Dorsolateral prefrontal cortex (tissue), 122 donors: ENCODE measurements at places on chromosomes 7 and 10.

- DNase-seq: no peak
Observed at GRCh38 chr7:87648316-87648715, 20.1 kb downstream of the RUNDC3B start.

GRCh38 chr7:133501771-133502170, 248.9 kb downstream of the EXOC4 start:
- DNase-seq: no peak

GRCh38 chr7:121302214-121302745, 26.5 kb upstream of the WNT16 start:
- DNase-seq: no peak

DNA sequence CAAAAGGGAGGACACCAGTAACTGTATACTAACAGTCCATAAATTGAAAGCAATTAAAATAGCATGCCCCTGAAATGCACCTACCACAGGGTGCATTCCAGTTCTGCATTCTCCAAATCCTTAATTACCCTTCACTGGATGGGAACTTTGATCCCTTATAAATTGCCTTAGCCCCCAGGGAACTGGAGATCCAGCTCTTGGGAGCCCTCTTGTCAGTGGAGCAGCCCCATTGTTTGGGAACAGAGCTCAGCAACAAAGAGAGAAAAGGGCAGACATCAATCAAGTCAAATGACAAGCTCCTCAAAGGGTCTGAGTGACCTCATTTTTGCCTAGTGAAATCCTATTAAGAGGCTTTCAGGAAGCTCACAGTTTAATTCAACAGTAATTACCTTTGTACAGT, 472.6 kb downstream of the XPNPEP1 start:
- no peak for DNase-seq

- no peak for DNase-seq
Observed at GRCh38 chr7:135490783-135491182, 19.1 kb downstream of the CNOT4 start.

DNA sequence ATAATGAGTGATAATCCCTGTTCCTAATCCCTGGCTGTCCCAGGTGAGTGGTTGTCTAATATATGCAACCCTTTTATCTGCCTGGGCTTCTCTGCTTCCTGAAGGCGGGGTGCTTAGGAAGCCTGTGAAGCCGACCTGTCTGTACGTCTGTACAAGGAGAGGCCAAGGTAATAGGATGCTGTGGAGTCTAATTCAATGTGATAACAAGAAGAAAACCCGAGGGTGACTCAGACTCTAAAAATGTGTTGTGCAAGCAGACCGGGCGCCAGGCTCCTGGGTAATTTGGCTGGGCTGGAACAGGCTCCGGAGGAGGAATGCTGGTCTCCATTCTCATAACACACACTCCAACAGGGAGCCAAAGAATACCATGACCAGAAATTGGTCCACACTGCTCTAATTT, 43.6 kb downstream of the THNSL1 start:
- DNase-seq: no peak

DNA sequence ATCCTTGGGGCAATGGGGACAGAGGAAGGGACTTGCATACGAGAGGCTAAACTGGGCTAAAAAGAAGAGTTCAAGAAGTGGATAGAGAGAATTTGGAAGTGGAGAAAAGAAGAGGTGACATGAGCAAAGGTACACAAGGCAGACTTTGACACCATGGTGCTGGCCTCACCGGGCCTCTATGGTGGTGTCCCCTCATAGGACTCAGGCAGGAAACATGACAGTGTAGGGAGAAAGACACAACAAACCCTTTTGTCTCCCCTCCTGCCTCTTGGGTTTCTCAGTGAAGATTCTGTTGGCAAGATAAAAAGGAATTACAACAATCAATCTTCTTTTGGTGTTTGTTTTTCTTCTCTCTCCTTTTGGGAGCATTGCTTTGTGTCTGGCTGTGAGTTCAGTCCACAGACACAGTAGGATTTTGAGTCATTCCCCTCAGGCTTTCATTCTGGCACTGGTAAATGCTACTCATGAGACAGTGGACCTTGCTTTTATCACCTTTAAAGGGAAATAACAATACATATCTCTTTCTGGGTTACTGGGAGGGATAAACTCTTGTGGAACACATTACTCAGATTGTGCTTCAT, 827.7 kb downstream of the TNS3 start:
- DNase-seq: no peak

DNA sequence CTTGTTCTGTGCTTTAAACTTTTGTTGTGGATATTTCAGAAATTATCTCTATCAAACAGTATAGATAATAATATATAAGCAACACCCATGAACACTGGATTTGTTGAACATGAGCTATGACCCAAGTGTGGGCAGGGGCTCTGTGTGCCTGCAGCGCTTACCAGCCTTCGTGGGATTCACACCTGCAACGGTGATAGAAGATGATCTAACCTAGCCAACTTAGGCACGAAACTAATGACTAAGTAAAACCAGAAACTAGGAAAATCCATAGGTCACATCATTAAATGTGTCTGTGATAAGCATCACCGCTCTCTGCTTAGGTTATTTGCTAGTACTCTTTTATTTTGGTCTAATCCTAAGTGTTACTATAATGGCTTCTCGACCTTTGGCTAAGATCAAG, 18.0 kb downstream of the SPAG6 start:
- DNase-seq: no peak

DNA sequence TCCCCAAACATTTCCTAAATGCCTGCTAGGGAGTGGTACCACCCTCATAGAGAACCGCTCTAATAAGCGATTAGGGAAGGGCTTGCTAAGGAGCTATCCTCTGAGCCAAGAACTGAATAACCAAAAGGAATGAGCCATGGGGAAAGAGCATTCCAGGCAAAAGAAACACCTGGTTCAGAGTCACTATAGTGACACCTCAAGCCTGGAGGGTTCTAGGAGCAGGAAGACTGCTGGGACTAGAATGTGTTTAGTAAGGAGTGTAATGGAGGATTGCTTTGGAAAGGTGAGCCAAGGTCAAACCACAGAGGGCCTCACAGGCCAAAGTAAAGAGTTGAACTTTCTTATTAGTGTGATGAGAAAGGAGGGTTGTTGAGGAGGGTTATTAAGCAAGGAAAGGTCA, 38.7 kb upstream of the NRBF2 start:
- no peak for DNase-seq

DNA sequence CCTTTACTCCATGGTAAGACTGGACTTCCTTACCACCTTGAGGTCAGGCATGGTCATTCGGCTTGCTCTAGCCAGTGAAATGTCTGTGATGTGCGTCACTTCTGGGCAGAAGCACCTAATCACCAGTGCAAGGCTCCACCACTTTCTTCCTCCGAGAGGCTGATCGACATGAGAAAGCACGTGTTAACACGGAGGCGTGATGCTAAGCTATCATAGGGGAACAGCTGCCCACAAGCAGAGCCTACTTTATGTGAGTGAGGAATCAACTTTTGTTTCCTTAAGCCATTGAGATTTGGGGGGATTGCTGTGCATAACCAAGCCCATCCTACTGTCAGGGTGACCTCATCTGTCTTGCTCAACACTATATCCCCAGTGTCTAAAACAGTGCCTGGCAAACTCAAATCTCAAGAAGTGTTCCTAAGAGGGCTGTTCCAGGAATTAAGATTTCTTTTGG, 23.1 kb upstream of the SAR1A start:
- no peak for DNase-seq

- no peak for DNase-seq
Observed at GRCh38 chr10:121753726-121754476, 155.7 kb upstream of the FGFR2 start.

- no peak for DNase-seq
Observed at GRCh38 chr7:41399171-41399570, 303.7 kb downstream of the INHBA start.

DNA sequence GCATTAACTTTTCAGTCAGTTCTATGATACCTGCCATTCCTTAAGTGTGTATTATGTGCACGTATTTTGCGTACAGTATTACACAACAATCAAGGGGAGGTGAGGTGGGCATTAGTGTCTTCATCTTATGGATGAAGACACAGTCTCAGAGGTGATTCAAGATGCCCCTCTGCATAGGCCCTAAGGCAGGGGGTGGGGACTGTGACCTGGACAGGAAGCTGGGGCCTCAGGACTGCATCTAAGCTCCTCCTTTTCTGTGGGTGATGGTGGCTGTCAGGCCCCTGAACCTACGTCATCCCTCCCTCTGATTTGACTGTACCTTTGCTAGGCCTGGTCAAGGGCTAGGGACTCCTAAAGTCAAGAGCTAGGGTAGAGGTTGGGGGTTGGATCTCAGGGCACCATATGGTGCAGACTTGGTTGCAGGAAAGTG, 38.9 kb downstream of the HK1 start:
- no peak for DNase-seq

- no peak for DNase-seq
Observed at GRCh38 chr10:131853610-131853964, 47.2 kb upstream of the PPP2R2D start.

- no peak for DNase-seq
Observed at GRCh38 chr7:110061387-110061786, 1029.5 kb upstream of the LRRN3 start.

DNA sequence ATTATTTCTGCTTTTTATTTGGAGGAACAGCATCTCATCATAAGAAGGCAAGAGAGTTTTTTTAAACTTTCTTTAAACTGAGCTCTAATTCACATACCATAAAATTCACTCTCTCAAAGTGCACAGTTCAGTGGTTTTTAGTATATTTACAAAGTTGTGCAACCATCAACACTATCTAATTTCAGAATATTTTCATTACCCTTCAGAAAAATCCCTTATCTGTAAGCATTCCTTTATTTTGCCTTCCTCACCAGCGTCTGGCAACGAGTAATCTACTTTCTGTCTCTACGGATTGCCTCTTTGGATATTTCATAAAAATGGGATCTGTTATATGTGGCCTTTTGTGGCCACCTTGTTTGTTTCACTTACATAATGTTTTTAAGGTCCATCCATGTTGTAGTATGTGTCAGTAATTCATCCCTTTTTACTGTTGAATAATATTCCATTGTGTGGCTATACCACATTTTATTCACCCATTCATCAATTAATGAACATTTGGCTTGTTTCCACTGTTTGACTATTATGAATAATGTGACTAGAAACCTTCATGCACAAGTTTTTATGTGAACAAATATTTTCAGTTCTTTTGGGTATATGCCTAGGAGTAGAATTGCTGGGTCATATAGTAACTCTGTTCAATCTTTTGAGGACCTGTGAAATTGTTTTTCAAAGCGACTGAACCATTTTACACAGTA, 181.5 kb downstream of the TRIL start:
- DNase-seq: no peak

DNA sequence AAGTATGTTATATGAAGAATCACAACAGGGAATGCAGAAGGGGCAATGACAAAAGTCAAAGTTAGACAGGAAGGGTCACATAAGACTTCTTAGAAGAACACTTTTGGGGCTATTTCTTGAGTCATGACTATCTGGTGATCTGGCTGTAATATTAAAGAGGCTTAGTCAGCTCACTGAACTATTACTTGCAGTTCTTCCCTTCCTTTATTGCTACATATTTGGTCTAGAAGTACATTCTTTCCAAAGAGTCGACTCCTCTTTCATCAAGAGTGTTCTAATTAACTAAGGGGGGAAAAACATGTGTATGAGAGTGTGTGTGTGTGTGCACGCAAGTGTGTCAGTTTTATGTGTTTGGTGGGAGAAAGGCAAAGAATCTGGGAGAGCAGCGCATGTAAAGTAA, 247.3 kb upstream of the LRRTM3 start:
- DNase-seq: no peak

GRCh38 chr7:100247152-100247757, 27.5 kb downstream of the PVRIG start:
- DNase-seq: no peak

DNA sequence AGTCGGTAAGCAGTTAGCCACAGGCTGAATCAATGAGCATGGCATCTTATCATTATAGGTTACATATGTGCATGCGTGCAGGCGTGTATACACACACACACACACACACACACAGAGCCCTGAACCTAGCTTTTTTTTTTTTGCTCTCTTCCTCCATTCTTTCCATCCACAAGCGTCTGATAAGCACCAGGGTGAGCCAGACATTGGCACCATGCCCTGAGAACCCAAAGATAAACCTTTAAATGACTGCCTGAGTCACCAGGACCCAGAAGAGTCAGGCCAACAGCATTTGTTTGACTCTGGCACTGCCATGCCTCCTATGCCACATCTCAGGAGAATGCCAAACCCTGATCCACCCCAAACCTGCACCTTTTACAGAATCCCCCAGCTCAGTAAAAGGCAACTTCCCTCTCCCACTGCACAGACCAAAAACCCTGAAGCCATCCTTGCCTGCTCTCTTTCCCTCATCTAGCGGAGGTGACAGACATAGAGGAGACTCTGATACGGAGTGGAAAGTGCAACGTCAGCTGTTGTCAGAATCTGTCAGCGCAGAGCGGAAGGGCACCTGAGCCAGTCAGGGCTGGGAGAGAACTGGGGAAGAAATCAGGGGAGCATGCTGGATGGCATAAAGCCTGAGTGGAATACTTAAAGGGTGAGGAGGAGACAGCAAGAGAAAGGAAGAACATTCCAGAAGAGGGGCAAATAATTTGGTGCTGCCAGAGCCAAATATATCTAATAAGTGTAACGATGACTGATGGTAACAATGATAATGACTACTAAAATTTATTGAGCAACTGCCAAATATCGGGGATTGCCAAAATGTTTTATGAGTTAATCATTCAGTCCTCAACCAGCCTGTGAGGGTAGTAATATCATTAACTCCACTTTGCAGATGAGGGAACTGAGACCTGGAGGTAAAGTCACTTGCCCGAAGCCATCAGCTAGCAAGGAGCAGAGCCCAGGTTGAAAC, 3.2 kb downstream of the PARP12 start:
- no peak for DNase-seq

- peak; percentile 29 for DNase-seq
Observed at GRCh38 chr10:79052291-79053080, 16.3 kb upstream of the ZMIZ1 start.

GRCh38 chr7:109256762-109257560, 687.3 kb downstream of the DNAJB9 start:
- DNase-seq: no peak

GRCh38 chr7:91165006-91165845, 99.0 kb upstream of the FZD1 start:
- DNase-seq: no peak

- DNase-seq: no peak
Observed at GRCh38 chr10:7596356-7596755, 70.4 kb downstream of the ITIH5 start.

- DNase-seq: no peak
Observed at GRCh38 chr7:45579391-45579801, 5.2 kb downstream of the ADCY1 start.

DNA sequence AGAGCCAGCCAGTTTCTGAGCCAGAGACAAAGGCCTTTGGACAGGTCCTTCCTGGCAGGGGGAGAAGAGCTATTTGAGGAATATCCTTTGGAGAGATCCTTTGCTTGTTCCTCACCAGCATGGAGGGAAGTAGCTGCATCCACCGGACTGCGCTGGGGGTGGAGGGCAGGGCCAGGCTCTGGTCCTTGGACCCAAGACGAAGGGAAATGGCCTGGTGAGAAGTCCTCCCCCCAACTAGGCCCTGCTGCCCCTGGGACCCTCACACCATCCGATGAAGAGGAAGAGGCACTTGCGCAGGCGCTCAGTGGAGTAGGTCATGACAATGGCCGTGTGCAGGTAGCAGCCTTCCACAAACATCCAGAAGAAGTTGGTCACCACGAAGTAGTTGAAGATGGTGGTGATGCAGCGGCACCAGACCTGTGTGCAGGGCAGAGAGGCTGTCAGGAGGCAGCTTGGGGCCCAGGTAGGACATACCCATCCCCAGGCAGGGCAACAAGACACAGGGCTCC, 19.8 kb downstream of the CRHR2 start:
- DNase-seq: peak; percentile 16

- no peak for DNase-seq
Observed at GRCh38 chr10:67119651-67120050, 193.8 kb downstream of the LRRTM3 start.

- DNase-seq: no peak
Observed at GRCh38 chr7:143375298-143376034, 5.7 kb upstream of the ZYX start.

GRCh38 chr10:69728335-69728870, 73.3 kb upstream of the COL13A1 start:
- DNase-seq: no peak
